ENCODE measurements at places on chromosomes 2 and 18. TPM values are rescaled to one million over a fixed set of nuclear protein-coding genes. Genes with fewer than 3 reads are reported as not detected.

METTL4 gene
- 16.0 TPM for total RNA-seq

GRCh38 chr2:240320204-240320993 lies 115.1 kb upstream of the GPC1 start:
- DNase-seq, result peak; percentile 53

GRCh38 chr2:135532581-135532980 lies 1.3 kb downstream of the R3HDM1 start:
- no peak for DNase-seq

MYCN gene
- total RNA-seq, result 16.7 TPM

TMEM18 gene
- total RNA-seq, result 35.2 TPM
